ENCODE measurements at places on chromosomes 5 and 9.

- DNase-seq = peak; percentile 25
These were observed 145.7 kb upstream of the GNA14 start for GRCh38 chr9:77793849-77794248.

DNA sequence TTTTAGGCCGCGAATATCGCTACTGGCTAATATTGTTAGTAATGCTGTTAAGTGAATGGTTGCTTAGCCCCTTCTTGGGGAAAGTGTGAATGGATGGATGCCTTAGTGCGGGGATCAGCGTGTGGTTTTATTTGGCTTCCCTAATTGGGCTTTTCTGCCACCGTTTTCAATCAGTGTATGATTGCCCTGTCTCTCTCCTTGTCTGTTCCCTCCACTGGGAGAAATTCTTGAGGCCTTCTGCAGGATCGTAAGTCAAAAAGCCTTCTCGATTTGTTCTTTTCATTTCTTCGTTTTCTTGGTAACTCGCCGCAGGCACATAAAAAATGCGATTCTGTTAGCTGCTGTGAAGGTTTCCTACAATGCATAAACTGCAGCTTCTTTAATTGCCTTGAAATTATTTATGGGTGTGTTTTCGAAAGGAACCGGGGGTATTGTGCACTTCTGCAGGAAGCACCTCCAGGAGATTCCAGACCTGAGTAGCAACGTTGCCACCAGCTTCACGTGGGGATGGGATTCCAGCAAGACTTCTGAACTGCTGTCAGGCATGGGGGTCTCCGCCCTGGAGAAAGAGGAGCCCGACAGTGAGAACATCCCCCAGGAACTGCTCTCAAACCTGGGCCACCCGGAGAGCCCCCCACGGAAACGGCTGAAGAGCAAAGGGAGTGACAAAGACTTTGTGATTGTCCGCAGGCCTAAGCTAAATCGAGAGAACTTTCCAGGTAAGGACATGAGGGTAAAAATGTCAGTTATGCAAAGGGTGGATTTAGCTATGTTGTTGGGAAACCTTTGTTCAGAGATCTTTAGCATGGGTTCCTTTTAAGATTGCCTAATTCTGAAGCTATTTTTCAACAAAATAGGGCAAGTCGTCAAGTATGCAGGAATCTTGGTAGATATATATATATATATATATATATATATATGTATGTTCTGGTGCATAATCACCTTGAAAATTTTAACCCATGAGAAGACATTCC lies 700 bp downstream of the SKP2 start:
- DNase-seq = no peak

- no peak for DNase-seq
These were observed 43.2 kb upstream of the ANKH start for GRCh38 chr5:14914623-14915260.

GRCh38 chr9:125896404-125896803 lies 149.2 kb downstream of the PBX3 start:
- DNase-seq = no peak

GRCh38 chr5:8693341-8693844 lies 824.4 kb downstream of the MTRR start:
- DNase-seq = no peak

- no peak for DNase-seq
These were observed 311.4 kb downstream of the TLE4 start for GRCh38 chr9:79883073-79883645.

DNA sequence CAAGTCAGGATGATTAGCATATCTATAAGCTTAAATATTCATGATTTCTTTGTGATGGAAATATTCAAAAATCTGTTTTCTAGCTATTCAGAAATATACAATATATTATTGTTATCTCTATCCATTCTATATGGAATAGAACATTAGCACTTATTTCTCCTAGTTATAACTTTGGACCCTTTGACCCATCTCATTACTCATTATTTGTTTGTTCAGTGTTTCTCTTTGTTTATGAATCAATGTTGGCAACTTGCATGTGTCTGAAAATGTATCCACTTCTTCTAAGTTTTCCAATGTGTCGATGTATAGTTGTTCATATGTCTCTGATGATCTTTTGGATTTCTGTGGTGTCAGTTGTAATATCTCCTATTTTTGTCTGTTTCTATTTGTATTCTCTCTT lies 1059.3 kb downstream of the CDH9 start:
- no peak for DNase-seq

DNA sequence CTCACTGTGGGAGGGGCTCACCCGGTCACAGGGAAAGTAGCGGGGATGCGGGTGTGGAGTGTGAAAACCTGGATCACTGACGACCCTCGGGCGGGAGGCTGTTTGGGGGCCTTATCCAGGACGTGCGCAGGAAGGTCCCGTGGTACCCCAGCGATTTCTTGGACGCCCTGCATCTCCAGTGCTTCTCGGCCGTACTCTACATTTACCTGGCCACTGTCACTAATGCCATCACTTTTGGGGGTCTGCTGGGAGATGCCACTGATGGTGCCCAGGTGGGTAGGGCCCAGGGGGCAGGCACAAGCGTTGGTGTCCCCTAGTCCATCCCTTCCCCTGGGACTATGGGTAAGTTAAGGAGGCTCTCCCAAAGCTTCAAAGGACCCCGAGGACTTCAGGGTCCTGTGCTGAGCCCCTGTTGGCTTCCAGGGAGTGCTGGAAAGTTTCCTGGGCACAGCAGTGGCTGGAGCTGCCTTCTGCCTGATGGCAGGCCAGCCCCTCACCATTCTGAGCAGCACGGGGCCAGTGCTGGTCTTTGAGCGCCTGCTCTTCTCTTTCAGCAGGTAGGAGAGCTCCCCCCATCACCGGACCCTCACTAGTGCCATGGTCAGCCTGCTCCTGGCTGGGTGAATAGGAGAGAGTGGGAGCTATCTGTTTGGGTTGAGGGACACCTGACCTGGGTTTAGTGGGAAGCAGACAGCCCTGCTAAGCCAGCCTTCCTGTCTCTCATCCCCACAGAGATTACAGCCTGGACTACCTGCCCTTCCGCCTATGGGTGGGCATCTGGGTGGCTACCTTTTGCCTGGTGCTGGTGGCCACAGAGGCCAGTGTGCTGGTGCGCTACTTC lies 3.9 kb downstream of the SLC4A9 start:
- no peak for DNase-seq

GRCh38 chr9:14132775-14133174 lies 181.2 kb downstream of the NFIB start:
- DNase-seq = no peak

GRCh38 chr5:148978370-148979082 lies 84.3 kb downstream of the SH3TC2 start:
- DNase-seq = no peak

DNA sequence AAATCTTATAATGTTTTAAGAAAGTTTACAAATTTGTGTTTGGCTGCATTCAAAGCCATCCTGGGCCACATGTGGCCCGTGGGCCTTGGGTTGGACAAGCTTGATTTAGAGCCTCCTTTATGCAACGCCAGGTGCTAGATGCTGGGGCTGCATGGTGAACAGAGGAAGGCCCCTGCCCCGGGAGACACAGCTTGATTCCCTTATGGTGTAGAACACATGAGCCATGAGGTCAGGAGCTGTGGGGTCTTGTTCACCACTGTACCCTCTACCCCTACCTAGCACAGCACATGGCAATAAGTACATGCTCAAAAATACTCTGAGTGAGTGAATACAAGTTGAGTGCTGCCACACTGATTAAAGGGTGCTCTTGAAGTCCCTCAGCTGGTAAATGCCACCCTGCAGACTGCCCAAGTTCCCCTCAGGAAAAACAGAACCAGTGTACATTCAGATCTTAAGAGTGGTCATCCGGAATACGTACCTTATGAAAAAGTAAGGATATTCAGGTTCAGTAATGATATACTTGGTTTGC lies 71.9 kb downstream of the ARRDC3 start:
- no peak for DNase-seq

GRCh38 chr5:73441378-73441777 lies 7.2 kb downstream of the FOXD1 start:
- DNase-seq = no peak

GRCh38 chr9:5112109-5112592 lies 73.3 kb downstream of the INSL6 start:
- no peak for DNase-seq

GRCh38 chr5:102313912-102314311 lies 17.8 kb upstream of the SLCO4C1 start:
- DNase-seq = no peak
